Activated CD4-positive, alpha-beta T cell treated with anti-CD3 and anti-CD28 coated beads, Interleukin-2, amount 50 U/mL, for 4 hours (primary cell): ENCODE measurements at places on chromosomes 2 and 18.

DNA sequence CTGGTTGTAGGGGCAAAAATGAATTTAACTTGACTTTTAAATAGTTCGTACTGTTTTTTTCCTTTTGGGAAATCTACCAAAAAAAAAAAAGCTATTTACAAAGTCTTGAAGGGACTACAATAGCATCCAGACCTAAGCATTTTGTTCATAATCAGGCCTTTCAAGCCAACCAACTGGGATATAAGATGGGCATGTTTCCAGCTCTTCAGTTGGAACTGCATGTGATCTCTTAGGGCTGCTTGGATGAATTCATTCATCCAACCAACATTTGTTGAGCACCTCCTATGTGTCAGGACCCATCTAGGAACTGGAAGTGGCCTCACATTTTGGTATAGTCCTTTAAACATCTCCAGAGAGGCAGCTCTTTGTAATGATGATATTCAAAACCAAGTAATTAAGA lies 98.6 kb downstream of the AAK1 start:
- no peak for DNase-seq

DNA sequence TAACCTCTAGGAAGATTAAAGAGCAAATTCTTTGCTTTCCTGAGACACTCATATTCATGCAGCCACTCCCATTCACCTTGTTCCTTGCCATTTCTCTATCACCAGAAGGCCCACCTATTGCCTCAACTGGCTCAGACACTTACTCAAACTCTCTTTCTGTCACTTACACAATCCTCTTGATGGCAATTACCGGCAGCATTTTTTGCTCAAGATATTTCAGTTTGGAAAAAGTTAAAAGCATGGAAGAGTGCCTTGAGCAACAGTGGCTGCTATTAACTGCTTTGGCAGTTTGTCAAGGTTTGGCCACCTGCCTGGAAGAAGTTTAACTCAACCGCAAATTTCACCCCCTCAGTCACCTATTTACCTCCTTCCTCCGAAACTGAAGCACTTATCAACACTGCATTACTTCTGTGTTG lies 1104.0 kb upstream of the PIK3C3 start:
- no peak for DNase-seq

DNA sequence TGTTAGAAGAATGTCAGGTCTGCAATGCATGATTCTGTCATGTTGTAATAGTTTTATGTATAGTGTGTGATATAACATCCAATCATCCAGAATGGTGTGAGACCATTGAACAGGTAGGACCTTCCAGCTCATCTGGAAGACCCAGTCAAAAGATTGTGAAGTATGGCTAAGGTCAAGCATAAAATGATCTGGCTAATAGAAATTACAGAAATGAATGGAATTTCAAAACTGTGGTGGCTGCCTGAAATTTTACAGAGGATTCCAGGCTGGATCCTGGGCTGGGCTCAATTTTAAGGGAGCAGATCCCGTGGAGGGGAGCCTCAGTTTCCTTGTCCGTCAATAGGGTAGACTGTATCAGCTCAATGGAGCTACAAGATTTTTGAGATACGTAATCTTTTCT lies 39.1 kb downstream of the ACKR3 start:
- DNase-seq, result no peak

GRCh38 chr2:182667315-182667695 lies 48.8 kb upstream of the DNAJC10 start:
- DNase-seq, result no peak

DNA sequence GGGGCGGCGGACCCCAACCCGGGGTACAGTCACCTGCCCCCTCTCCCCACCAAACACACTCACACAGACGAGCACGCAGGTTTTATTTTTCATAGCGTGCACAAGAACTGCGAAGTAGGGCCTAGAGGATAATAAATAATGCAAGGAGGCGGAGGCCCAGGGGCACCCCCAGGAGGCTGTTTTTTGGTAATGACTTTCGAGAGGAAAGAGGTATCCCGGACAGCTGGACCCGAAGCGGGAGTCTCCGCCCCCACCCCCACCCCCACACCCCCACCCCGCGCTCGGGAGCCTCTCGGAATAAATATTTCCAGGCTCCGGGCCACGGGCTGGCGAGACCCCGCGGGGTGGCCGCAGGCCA lies 3.4 kb downstream of the CYP26B1 start:
- no peak for DNase-seq

DNA sequence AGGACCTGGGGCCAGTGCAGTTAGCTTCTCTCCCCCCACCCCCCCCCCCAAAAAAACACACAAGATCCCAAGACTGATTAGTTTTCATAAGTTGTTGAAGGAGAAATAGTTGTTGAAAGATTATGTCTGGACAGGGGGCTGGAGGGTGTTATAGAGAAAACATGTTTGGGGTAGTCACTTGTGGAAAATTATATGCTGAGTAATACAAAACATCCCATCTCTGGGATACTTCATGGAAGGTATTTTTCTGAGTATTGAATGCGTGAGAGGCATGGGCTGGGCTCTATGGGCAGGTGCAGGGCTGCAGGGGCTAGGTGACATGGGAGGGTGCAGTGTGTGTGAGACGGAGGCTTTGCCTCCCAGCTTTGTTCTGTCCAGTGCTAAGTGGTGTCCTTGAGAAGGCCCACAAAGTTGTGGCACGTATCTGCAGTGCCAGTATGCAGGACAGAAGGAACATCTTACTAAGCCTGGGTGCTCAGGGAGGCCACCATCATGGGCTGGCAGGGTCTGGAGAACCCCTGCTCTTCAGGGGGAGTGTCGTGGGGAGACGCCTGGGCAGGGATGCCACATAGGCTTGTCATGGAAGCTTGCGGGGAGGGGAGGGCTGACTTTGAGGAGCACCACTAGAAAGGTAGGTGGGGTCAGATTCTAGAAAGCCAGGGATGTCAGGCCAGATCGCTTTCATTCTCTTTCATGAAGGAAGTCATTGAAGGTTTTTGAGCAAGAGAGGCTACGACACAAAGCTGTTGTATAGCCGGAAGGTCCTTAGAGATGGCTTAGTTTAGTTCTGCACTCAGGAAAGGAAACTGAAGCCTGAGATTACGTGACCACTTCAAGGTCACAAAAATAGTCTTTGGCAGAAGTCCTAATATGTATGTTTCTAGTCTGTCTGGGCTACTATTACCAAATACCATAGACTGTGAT lies 232.0 kb downstream of the LDLRAD4 start:
- no peak for DNase-seq
